ENCODE measurements at places on chromosomes 5 and 9.

DNA sequence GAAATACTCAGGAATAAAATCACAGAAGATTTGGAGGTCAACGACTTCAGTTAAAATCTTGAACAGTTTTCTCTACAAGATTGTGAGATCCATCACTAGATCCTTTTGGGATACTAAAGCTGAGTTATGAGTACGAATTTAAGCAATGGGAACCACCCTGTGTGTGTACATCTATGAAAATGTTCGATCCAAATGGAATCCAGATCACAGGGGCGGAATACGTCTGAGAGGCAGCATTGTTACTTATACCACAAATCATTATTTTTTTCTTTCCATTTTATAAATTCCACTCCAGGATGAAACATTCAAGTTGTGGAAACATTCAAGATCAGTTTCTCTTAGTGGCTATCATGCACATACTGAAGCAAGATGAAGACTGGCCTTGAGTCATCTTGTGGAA lies 239.3 kb upstream of the PAPPA start:
- no peak for DNase-seq

- no peak for DNase-seq
Measured at GRCh38 chr9:20087481-20087880, 298.6 kb upstream of the SLC24A2 start.

DNA sequence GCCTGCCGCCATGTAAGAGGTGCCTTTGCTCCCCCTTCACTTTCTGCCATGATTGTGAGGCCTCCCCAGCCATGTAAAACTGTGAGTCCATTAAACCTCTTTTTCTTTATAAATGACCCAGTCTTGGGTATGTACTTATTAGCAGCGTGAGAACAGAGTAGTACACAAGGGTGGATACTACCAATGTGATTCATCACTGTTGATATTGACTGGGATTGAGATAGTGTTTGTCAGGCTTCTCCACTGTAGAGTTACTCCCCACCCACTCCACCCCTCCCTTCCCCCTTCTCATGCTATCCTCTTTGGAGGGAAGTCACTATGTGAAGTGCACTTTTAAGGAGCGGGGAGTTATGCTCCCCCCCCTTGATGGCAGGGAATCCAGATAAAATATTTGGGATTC lies 11.4 kb upstream of the CRHBP start:
- no peak for DNase-seq

DNA sequence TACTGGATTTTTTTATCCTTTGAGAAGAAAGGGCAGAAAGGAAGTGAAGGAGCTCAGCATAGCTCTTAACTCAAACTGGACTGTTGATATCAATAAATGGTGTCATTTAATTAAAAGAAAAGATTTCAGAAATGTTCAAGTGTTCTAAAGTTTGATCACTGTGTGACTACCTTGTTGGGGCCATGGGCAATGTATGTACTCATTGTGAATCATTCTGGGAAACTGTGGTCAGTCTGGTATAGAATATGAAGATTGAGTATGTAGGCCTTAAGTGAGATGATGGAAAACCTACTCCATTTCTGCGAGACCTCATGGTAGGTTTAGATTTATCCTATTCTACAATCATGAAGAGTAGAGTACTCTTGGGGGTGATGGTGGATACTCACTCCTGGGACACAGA lies 164.5 kb upstream of the RGS7BP start:
- no peak for DNase-seq

DNA sequence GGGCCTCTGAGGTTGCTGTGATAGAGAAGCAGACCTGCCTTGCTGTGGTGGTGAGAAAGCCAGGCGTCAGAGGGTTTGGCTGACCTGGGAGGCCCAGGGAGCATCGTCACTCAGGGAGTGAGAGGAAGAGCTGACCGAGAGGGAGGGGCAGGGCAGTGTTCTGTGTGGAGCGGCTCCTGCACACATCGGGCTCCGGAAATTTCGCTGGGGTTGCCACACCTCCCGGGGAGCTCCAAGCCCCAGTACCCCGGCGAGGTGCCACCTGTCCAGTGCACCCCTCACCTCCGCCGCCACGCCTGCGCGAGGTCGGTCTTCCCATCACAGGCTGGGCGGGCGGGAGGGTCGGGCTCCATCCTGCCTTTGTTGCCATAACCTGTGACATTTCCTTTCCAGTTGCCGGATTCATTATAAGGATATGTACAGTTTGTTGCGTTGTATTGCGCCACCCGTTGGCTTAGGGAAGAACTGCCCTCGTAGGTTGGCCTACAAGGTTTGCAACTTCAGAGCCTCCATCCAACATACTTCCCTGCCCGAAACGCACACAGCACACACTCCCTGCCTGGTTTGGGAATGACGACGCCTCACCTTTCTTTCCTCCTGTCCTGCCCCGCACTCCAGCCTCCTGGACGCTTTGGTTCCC lies 223.2 kb downstream of the CACNA1B start:
- DNase-seq = no peak

- no peak for DNase-seq
Measured at GRCh38 chr9:137720571-137721110, 101.8 kb downstream of the EHMT1 start.

GRCh38 chr5:52898961-52899680 lies 90.0 kb upstream of the ITGA2 start:
- no peak for DNase-seq
